MM.1S (cell line): ENCODE measurements at places on chromosomes 1 and 21.

DNA sequence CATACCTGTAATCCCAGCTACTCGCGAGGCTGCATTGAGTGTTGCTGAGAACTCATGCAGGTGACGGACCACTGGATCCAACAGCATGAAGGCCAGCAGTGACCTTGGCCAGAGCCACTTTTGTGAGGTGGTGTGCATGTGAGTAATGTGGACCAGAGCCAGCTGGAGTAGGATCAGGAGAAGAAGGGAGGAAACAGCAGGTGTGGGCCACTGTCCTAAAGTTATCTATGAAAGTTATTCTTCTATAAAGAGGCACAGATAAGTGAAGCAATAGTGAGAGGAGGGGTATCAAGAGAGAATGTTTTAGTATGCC is 47.8 kb downstream of the TCP10L start:
- H3K36me3 ChIP-seq, result no peaks in the 10 kb centered on the region
- H3K4me1 ChIP-seq, result no peaks in the 10 kb centered on the region
- DNase-seq, result peak; percentile 2
- no peak overlapping the region for H3K27ac ChIP-seq
- H3K27me3 ChIP-seq, result no peaks in the 10 kb centered on the region

GRCh38 chr1:20183616-20184271 is 2.2 kb upstream of the UBXN10 start:
- H3K4me1 ChIP-seq, result no peaks in the 10 kb centered on the region
- H3K27ac ChIP-seq, result no peak overlapping the region
- no peaks in the 10 kb centered on the region for H3K36me3 ChIP-seq
- no peak overlapping the region for H3K4me3 ChIP-seq
- DNase-seq, result no peak
- peaks cover 76% of the 10 kb centered on the region for H3K27me3 ChIP-seq

DNA sequence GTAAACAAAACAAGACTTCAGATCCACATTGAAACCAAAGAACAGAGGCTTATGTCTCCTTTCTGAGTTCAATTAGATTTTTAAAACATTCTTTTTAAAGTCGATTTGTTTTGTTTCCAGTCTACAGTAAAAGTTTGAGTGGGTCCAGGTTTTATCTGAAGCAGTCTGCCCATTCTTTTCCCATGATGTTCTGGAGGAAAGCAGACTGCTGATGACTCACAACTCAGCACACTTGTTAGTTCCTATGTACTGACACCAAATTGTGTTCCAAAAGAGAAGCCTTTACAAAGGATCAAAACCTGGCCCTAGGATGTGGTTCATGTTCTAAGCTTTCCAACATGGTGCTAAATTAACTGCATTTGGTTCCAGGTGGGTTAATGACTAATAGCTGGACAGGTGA is 11.4 kb upstream of the CCN1 start:
- no peaks in the 10 kb centered on the region for H3K36me3 ChIP-seq
- no peak overlapping the region for H3K4me3 ChIP-seq
- no peak overlapping the region for H3K27ac ChIP-seq
- DNase-seq, result no peak

DNA sequence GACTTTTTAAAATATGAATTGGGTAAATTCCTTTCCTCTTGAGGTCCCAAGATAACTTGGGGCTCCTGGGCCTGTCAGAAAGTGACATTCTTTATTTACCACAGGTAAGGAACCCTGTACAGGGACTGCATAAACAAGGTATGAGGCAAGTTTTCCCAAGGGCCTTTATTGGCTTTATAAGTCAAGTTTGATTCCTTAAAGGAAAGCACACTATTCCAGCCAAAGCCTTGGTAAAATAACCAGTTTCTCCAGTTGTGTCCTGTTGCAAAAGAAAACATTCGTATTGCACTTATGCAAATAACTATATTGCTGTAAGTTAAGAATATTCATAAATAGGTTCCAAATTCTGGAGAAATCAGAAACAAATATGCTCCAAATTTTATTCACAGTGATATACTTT is 21.9 kb upstream of the METTL18 start:
- H3K36me3 ChIP-seq, result no peaks in the 10 kb centered on the region
- DNase-seq, result no peak
- H3K27ac ChIP-seq, result no peak overlapping the region

- no peaks in the 10 kb centered on the region for H3K27me3 ChIP-seq
- H3K36me3 ChIP-seq, result no peaks in the 10 kb centered on the region
- H3K4me3 ChIP-seq, result no peak overlapping the region
- H3K4me1 ChIP-seq, result no peaks in the 10 kb centered on the region
- DNase-seq, result no peak
Observed at GRCh38 chr1:50350421-50350820, 72.8 kb downstream of the DMRTA2 start.

- H3K27me3 ChIP-seq, result peaks cover 5% of the 10 kb centered on the region; the same call in 1 of the 2 replicates
- H3K4me1 ChIP-seq, result no peaks in the 10 kb centered on the region
- no peak overlapping the region for H3K27ac ChIP-seq
- no peaks in the 10 kb centered on the region for H3K36me3 ChIP-seq
- peak; percentile 45 for DNase-seq
Observed at GRCh38 chr1:23184212-23184934, 15.7 kb upstream of the LUZP1 start.

DNA sequence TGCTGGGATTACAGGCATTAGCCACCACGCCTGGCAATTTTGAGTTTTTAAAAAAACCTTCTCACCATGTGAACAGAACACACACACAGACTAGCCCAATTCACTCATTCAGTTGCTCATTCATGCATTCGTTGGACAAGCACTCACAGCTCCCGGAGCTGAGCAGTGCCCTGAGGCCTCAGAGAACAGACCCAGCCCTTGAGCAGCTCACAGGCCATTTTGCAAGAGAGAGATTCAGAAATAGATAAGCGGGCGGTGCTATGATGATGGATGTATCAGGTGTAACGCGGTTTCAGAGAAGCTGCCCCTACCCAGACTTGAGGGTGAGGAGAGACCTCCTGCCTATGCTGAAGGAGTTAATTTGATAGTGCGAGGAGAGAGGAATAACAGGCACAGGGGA is 18.6 kb downstream of the PTAFR start:
- DNase-seq, result no peak
- no peak overlapping the region for H3K27ac ChIP-seq
- H3K36me3 ChIP-seq, result no peaks in the 10 kb centered on the region
- H3K4me1 ChIP-seq, result 0 out of 2 replicates have a peak, but pooled peaks cover 3% of the 10 kb centered on the region

DNA sequence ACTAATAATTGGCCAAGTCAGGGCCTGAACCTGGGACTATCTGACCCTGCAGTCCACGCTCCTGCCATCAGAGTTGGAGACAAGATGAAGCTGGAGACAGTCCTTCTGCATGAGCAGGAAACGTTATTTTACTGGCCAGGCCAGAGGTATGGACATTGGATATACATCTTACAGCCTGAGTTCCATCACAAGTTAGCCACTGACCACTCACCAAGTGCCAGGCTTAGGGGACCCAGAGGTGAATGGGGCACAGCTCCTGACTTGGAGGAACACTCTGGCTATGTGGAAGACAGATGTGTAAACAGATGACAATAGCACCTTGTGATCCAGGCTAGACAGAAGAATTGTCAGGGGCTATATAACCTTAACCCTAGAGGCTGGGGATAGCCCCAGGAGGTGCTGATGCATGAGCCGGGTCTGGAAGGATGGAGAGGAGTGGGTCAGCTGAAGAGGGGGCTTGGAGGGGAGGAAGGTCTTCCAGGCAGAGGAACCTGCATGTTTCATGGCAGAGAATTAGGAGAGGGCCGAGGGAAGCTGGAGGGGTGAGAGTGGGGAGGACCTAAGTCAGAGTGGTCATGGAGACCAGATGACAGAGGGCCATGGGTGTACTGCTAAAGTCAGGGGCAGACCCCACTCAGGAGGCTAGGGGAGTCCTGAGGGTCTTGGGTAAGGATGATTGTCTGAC is 52.5 kb upstream of the DMRTB1 start:
- H3K36me3 ChIP-seq, result no peaks in the 10 kb centered on the region
- H3K27ac ChIP-seq, result no peak overlapping the region
- H3K4me1 ChIP-seq, result no peaks in the 10 kb centered on the region
- no peak overlapping the region for H3K4me3 ChIP-seq

DNA sequence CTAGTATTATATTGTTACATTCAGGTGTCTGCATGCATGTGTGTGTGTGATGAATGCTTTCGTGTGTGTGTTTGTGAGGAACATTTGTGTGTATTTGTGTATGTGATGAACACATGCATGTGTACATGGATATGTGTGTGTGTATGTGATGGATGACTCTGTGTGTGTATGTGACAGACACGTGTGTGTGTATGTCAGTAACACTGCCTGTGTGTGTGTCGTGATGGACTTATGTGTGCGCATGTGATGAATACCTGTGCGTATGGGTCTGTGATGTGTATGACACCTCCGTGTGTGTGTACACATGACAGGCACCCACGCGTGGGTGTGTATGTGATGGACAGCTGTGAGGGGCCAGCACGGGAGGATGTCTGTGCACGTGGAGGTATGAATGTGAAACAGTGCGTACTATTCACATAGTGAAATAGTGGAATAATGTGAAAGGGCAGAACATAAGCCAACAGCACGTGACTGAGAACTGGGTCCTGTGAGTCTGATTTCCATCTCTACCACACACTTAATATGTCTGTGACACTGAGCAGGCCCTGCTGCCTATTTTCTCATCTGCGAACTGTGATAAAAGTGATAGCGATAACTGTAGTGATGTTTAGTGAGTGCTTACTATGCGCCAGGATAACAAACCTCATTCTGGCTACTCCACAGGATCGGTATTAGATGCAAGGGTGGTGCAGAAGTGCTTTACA is 41.8 kb upstream of the CSF3R start:
- H3K27ac ChIP-seq, result no peak overlapping the region
- no peak for DNase-seq
- peaks cover 30% of the 10 kb centered on the region for H3K27me3 ChIP-seq
- no peaks in the 10 kb centered on the region for H3K4me1 ChIP-seq

- no peak overlapping the region for H3K27ac ChIP-seq
- H3K4me3 ChIP-seq, result no peak overlapping the region
- peaks cover 4% of the 10 kb centered on the region; the same call in 1 of the 2 replicates for H3K36me3 ChIP-seq
- no peaks in the 10 kb centered on the region for H3K4me1 ChIP-seq
Observed at GRCh38 chr1:52072291-52072690, 16.2 kb downstream of the BTF3L4 start.

DNA sequence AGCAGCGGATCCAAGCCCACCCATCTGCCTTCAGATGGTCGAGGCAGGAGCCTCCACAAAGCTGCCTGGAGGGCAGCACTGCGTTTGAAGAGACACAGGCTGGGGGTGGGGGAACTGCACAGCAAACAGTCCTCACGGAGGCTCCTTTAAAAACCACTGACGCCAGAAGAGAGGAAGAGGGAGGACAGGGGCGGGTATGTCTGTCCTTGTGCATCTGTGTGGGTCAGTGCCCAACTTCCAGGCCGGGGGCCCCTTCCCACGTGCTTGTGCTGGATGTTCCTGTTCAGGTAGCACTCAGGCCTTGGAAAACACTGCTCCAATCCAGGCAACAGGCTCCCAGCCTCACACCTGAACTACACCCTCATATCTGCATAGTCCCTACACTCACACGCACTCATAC is 7.7 kb downstream of the AHDC1 start:
- no peak overlapping the region for H3K4me3 ChIP-seq
- H3K27ac ChIP-seq, result no peak overlapping the region
- H3K4me1 ChIP-seq, result no peaks in the 10 kb centered on the region
- DNase-seq, result no peak
- no peaks in the 10 kb centered on the region for H3K27me3 ChIP-seq
